Fibroblast of lung (primary cell): ENCODE measurements at places on chromosomes 5 and 9. TPM values are rescaled to one million over a fixed set of nuclear protein-coding genes. Genes with fewer than 3 reads are reported as not detected.

DNA sequence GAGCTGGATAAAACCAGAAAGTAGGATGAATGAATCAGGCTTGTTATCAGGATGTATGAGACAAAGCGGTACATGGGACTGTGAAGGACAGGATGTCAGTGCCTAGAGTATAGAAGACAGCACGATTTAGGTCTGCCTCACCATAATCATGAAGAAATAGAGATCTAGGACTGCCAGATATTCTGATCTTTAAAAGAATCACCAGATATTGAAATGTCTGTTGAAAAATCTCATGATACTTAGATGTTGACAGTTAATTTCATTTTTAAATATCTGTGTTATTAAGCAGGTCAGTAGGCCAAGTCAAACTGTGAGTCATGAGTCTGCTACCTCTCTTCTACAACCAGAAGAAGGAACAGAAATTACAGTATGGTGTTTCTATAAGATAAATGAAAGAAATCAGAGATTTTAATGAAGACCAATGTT, 65.0 kb downstream of the ST8SIA4 start:
- peak; percentile 11 for DNase-seq

- no peak overlapping the region for H3K4me3 ChIP-seq
- DNase-seq: peak; percentile 70
- no peak overlapping the region for H3K27ac ChIP-seq
Observed at GRCh38 chr5:39716532-39717028, 291.8 kb upstream of the DAB2 start.

GRCh38 chr9:34686231-34686630, 4.8 kb downstream of the CCL19 start:
- H3K27me3 ChIP-seq: no peaks in the 10 kb centered on the region
- H3K4me1 ChIP-seq: no peaks in the 10 kb centered on the region
- no peak overlapping the region for H3K4me3 ChIP-seq
- no peaks in the 10 kb centered on the region for H3K36me3 ChIP-seq
- no peak overlapping the region for H3K27ac ChIP-seq

DNA sequence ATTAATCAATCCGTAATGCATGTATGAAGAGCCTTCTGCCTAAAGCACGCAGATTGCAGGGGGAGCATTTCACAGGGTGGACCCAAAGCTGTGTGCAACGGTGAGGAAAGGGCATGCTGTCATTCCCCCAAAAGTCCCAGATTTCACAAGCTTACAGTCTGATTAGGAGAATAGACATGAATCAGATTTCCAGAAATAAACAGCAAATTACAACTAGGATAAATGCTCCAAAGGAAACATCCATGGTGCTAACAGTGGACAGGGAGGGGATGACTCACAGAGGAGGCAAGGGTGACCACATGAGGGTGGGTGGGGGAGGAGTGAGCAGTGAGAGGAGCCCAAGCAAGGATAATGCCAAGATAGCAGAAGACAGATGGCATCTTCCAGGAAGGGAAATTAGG, 258.4 kb upstream of the TAS2R1 start:
- no peak overlapping the region for H3K4me3 ChIP-seq
- no peak overlapping the region for H3K27ac ChIP-seq
- H3K4me1 ChIP-seq: peaks cover 3% of the 10 kb centered on the region
- H3K27me3 ChIP-seq: no peaks in the 10 kb centered on the region

DNA sequence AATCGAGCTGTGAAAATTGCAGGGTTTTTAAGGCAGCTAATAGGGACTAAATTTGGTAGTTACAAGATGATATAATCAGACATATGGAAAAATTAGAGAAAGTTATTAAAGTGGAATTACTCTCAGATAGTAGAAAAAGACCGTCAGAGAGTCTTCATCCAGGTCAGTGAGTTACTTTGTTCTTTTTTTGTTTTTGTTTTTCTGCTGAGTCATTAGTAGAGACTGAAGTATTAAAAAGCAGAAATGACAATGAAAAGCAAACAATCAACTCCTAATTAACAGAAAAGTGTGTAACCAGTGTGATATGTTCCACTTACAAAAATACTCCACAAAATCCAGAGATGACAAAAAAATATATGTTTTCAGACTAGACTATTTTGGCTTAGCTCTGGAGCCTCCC, 480.4 kb upstream of the COX7C start:
- H3K4me3 ChIP-seq: no peak overlapping the region
- H3K4me1 ChIP-seq: no peaks in the 10 kb centered on the region
- DNase-seq: no peak
- H3K27me3 ChIP-seq: no peaks in the 10 kb centered on the region
- no peak overlapping the region for H3K27ac ChIP-seq
- no peaks in the 10 kb centered on the region for H3K36me3 ChIP-seq

- DNase-seq: no peak
- H3K36me3 ChIP-seq: no peaks in the 10 kb centered on the region
- no peak overlapping the region for H3K4me3 ChIP-seq
- no peak overlapping the region for H3K27ac ChIP-seq
Observed at GRCh38 chr5:165560648-165561047, 2055.2 kb downstream of the MAT2B start.

DNA sequence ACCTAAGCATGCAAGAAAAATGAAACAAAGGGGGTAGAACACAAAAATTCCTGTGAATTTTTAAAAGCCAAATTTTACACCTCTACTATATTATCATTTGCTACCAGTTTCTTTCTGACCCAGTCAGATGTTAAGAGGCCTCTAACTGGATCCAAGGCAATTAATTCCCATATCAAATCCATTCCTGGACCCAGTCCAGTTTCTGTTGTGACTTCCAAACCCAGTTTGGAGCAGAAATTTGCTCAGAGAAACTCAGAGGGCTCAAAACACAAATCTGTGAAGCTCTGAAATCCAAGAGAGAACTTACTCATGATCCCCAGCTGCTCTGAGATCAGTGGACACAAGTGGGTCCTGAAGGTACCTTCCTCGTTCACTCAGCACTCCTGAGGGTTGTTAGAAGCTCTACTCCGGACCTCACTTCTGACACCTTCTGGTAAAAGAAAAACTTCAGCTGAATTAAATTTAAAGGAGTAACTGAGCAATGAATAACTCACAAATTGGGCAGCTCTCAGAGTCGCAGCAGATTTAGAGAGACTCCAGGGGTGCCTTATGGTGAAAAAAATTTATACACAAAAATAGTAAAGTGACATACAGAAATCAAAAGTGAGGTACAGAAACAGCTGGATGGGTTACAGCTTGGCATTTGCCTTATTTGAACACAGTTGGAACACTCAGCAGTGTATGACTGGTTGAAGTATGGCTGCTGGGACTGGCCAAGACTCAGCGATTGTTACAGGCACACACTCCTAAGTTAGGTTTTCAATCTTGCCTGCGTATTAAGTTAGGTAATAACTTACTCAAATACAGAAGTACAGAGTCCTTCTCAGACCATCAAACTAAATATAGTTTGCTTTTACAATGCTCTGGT, 32.4 kb downstream of the INSL4 start:
- H3K27me3 ChIP-seq: no peaks in the 10 kb centered on the region
- H3K27ac ChIP-seq: no peak overlapping the region

DNA sequence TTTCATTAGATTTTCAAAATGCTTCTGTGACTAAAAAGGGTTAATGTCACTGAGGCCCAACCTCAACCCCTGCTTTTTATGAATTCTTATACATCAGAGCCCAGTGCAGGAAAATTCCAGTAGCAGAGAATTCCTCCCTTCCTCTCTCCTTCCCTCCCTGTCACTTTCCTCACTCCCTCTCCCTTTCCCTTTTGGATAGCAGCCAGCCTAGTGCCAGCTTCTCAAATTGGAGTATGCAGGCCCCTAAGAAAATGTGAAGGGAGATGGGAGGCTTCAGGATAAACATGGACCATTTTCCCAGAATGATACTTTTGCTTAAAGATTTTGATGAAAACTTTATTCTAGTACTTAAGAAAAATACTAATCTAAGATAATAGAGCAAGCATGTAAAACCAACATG, 507.4 kb downstream of the KDM4C start:
- H3K36me3 ChIP-seq: no peaks in the 10 kb centered on the region
- H3K27me3 ChIP-seq: no peaks in the 10 kb centered on the region
- no peak overlapping the region for H3K4me3 ChIP-seq
- no peak for DNase-seq
- no peaks in the 10 kb centered on the region for H3K4me1 ChIP-seq

Gene PRSS3
- total RNA-seq: 0.26 and 0.33 TPM in 2 replicates

Gene TNFSF8
- not detected in 2 replicates for total RNA-seq

Gene SLC6A18
- not detected in 2 replicates for total RNA-seq

Gene FAM78A
- 0.33 and 0.51 TPM in 2 replicates for total RNA-seq

Gene GLRX
- total RNA-seq: 54.2 and 91.8 TPM in 2 replicates
